ENCODE measurements at places on chromosomes 5 and 9.

DNA sequence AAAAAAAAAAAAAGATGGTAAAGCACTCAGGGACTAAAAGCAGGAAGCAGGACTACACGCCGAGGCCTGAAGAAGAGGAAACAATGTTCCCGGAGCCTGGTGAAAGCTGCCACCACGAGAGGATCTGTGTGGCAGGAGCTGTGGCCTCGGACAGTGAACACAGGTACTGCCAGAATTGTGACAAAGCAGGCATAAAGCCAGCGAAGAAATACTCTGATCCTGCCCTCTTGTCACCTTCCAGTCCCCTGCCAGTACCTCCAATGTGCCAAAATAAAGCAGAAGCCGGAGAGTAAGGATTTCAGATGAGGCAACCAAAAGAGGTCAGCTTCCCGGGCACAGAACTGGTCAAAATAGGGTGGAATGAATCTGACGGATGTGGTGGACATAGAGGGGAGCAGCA lies 211.5 kb upstream of the TARS1 start:
- DNase-seq, result no peak

DNA sequence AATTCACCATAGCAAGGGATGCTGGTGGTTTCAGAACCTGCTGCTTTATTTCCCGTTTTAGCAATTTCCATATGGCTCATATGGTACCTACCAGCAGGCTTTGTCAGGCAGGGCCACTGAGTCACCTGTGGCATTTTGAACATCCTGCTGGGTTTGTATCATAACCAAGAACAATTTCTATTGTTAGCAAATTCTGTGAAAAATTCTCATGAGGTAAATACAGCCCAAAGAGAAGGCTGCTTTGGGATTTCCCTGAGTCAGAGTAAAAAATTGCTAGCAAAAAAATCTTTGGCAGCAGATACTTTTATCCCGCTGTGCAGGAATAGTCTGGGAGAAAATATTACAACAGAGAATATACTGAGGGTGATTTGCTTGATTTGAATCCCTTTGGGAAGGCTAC lies 52.7 kb downstream of the PRR16 start:
- no peak for DNase-seq

- no peak for DNase-seq
These were observed 1163.8 kb downstream of the TAF11L14 start for GRCh38 chr5:18798058-18798457.

DNA sequence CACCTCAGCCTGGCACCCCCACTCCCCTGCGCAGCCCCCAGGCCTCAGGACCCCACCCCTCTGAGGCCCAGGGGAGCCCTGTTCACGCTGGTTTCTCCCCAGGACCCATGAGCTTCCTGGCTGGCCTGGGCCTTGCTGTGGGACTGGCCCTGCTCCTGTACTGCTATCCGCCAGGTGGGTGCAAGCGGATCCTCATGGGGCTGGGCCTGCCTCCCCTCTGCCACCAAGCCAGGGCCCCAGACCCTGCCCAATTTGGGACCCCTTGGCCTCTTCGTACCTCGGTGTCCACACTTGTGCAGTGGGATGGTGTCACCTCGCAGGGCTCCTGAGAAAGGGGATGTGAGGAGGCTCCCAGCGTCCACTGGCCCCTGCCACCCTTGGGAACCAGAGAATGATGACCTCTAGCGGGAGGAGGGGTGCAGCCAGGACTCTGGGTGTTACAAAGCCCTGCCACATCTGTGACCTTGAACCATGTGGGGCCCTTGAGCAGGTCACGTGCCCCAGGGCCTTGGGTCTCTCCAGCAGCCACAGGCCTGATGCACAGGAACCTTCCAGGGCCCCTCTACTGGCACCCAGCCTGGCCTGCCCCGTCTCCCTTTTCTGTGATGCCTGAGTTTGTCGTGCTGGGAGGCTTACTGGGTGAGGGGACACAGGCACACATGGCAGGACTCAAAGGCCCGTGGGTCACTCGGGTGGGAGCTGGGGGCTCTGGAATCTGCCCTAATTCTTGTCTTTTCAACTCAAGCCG lies 16.3 kb downstream of the CARD19 start:
- no peak for DNase-seq

GRCh38 chr5:53425687-53426511 lies 54.5 kb upstream of the FST start:
- no peak for DNase-seq

DNA sequence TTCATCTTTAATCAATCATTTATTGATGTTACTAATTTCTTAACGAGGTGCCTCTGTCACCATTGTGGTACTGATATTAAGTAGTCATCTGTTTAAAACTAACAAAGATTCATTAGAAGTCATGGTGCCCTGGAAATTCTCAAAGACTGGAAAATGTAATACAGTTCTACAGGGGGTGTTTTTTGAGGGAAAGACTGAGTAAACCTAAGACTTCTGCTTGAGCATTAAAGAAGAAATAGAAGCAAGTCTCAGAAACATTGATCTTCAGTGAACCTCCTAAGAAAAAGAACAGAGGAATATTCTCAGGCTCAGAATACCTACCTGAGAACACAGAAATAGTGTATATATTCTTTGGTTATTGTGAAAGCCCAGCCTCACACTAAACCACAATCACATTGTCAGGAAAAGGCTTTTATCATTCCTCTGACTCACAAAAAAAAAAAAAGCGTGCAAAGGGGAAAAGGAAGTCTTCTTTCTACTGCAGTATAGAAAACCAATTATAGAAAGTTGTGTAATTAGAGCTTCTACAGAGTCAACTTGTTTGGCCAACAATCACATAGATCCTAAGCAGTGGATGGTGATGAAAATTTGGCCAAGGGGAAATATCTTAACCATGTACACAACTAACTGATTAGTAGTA lies 60.8 kb downstream of the HINT1 start:
- no peak for DNase-seq

DNA sequence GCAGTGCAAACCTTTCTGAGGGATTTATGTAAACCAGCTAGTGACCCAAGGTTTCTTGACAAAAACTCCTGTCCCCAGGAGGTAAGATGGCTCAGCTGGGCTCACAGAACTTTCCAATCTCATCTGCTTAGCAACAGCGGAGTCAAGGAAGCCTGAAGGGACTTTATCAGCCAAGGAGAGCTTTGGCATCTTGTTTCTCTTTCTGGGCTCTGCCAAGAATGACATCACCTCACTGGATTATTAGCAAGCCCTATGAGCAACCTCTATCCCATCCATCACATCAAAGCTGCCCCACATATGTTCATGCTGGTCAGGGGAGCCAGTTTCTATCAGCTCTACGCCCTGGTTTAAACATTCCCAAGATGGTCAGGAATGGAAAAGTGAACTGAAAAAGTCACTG lies 461.3 kb downstream of the ENC1 start:
- DNase-seq, result no peak

- no peak for DNase-seq
These were observed 11.0 kb downstream of the DBH start for GRCh38 chr9:133647148-133647547.

DNA sequence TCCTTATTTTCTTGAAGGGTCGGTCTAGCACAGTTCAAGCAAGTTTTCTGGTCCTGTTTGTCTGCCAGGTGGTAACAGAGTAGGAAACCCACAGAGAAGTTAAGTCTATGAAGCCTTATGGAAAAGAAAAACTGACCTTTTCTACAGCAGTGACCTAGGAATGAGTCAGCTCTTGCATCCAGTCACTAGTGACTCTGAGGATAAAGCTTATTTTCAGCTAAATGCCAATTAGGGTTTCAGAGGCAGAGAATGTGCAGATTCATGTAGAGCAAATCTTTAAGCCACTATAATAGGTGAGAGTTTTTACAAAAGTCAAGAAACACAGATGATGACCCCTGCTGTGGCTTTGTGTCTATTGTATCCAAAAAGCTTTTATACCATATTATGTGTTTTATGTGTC lies 100.7 kb downstream of the CWC27 start:
- DNase-seq, result no peak

DNA sequence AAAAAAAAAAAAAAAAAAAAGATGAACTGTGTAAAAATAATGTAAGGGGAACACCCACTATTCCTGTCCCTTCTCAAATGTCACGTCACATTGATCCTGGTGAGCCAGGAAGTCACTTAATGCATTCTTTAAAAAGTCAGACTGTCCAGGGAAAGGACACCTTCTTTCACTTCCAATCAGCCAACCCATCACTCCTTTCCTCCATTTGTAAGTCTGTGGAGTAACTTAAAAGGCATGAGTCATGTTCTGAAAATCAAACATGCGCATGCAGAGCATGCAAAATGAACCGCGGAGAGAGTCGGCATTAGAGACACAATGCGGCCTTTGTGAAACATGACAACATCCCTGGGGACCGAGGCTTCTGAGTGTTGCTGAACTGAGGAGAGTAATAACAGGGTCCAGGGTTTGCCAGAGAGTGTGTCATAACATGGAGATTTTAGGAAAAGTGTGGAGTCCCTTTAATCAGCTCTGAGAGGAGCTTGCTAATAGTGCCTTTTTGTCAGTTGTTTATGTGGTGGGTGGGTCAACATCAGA lies 77.6 kb upstream of the SEMA6A start:
- DNase-seq, result no peak

GRCh38 chr5:156383510-156384265 lies 56.7 kb downstream of the SGCD start:
- DNase-seq, result no peak

DNA sequence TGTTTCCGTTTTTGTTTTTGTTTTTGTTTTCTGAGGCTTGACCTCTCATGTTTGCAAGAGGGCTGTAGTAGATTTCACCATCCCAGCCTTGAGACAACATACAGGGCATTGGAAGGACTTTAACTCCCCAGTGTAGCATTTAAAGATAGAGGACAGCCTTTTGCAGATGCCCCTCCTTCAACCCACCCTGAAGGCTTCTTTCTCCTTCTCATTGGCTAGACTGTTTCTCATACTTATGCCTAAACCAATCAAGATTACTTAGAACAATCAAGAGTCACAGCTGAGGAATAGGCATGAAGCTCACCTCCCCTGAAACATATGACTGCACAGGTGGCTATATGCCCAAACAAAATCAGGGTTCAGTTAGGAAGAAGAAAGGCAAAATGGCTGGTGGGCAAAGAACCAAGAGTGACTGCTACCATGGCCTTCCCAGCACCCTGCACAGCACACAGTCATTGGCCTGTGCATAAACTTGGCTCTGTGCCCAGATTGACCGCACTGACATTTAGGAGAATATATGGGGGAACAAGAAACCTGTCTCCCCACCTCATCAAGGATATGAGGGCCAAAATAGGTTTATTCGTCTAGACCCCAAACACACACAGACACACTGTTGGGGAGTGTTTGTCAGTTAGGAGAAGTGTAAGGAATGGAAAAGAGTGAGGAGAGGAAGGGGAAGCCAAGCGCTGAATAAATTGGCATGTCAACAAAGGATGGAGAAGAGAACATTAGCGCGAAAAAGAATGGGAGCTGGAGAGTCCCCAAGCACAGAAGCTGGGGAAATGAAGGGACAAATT lies 137.3 kb upstream of the RANBP3L start:
- no peak for DNase-seq

- no peak for DNase-seq
These were observed 4.8 kb downstream of the MYOT start for GRCh38 chr5:137872466-137872865.

GRCh38 chr5:28408186-28408585 lies 1369.8 kb upstream of the CDH9 start:
- DNase-seq, result no peak

GRCh38 chr5:171221916-171222315 lies 87.1 kb upstream of the TLX3 start:
- DNase-seq, result no peak

DNA sequence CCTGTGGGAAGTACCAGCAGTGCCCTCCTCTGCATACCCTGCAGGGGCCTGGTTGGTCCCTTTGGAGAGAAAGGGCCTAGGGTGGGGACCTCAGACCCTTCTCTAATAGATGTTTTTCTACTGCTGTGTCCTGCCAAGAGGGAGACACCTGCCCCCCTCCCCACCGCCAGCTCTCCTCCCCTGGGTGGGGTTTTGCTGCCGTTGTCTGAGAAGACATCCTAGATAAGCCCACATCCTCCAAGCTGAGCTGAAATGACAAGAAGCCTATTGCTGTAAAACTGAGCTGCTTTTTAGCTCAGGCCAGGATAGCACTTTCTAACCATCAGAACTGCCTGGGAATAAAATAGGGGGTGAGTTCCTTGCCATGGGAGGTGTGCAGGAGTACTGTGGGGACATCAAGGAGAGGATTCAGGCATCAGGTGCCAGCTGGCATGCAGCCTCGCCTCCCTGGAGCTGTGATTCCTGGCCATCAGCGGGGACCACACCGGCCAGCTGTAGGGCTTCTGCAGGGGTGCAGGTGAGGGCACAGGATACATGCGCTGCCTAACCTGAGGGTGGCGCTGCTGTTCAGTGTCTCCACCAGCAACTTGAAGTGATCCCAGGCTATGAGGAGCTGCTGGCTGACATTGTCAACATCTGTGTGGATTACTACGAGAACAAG lies 37.9 kb downstream of the CYFIP2 start:
- no peak for DNase-seq

DNA sequence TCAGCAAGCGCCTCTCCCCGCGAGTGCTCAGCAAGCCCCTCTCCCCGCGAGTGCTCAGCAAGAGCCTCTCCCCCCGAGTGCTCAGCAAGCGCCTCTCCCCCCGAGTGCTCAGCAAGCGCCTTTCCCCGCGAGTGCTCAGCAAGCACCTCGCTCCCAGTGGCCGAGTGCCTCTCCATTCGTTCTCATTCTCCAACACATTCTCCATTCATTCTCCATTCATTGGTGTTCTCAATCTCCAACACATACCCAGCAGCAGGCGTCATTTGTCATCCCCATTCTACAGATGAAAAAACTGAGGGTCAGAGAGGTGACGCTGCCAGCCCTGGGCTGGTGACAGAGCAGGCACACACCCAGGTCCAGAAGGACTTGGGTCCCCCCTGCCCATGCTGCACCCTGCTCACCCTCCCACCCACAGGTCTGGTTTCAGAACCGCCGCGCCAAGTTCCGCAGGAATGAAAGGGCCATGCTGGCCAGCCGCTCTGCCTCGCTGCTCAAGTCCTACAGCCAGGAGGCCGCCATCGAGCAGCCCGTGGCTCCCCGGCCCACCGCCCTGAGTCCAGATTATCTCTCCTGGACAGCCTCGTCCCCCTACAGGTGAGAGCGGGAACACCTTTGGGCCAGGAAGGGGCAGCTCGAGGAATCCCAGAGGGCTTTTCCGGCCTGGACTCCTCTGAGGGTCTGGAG lies 32.5 kb downstream of the PTGES start:
- DNase-seq, result no peak

- DNase-seq, result no peak
These were observed 130.9 kb upstream of the FBN2 start for GRCh38 chr5:128668921-128669320.

DNA sequence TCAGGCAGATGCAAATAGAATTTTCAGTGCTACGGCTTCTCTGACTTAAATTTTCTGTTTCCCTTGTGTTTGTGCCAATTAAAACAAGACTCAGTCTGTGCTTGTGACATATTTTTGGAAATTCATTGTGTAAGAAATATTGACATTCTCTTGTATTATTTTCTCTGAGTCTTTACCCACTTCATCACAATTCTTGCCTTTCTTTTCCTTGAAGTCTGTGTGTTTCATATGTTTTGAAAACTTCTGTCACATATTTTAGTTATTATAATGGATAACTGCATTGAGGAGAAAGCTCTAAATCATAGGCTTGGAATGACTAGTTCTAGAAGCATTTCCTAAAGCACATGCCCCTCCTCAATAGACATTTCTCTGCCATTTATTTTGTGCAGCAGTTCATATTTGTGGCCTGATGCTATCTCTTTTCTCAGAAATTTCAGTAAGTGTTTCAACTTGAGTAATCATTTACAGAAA lies 206.6 kb downstream of the PALM2AKAP2 start:
- DNase-seq, result no peak

- DNase-seq, result no peak
These were observed 64.8 kb downstream of the ALDH1A1 start for GRCh38 chr9:72888067-72888466.

GRCh38 chr5:96058084-96058483 lies 96.4 kb upstream of the ELL2 start:
- DNase-seq, result no peak

- DNase-seq, result peak; percentile 85
These were observed 16.5 kb downstream of the ASS1 start for GRCh38 chr9:130461218-130461630.
